Progenitor cell of endocrine pancreas (in vitro differentiated cells): ENCODE measurements at places on chromosomes 7 and 10.

GRCh38 chr10:103470761-103471653 is 8.0 kb downstream of the CALHM3 start:
- no peak for DNase-seq
- no peak overlapping the region for H3K4me3 ChIP-seq

DNA sequence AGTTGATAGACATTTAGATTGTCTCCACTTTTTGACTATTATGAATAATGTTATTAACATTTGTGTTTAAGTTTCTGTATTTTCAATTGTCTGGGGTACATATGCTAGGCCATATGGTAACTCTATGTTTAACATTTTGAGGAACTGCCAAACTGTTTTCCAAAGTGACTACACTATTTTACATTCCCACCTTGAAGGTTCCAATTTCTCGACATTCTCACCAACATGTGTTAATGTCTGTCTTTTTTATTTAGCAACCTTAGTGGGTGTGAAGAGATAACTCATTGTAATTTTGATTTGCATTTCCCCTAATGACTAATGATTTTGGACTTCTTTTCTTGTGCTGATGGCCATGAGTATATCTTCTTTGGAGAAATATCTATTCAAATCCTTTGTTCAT is 832.4 kb downstream of the DNAJB9 start:
- no peak overlapping the region for H3K27ac ChIP-seq
- no peak overlapping the region for H3K4me3 ChIP-seq
- H3K27me3 ChIP-seq: no peaks in the 10 kb centered on the region
- H3K4me1 ChIP-seq: no peaks in the 10 kb centered on the region

DNA sequence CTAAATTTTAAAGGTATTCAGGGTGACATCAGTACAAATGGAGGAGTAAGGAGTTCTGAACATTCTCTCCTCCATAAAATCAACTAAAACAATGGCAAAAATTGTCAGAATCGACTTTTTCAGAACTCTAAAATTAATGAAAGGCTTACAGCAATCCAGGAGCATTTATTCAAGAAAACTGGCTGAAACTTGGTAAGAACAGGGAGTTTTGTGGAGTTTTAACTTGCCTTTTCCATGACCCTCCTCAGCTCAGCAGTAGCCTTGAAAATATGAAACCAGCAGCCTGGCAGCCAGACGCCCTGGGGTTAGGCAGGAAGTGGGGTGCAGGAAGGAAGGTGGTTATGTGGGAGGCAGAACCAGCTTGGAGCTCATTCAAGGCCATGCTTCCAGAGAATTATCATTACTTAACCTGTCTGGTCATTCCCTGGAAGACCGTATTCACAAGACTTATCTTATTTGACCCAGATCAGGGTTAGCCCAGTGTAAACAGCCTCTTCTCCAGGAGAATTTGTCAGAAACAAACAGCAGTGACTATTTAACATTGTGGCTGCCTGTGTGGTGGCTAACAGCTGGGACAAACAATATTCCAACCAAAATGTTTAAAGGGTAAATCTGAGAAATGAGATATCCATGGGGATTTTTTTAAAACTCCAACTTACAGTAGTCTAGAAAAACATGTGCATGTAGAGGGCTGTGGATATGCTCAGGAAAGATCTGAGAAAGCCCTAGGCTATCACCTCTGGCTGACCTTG is 75.7 kb upstream of the MACROH2A2 start:
- no peak for DNase-seq
- no peak overlapping the region for H3K27ac ChIP-seq
- peaks cover 18% of the 10 kb centered on the region for H3K4me1 ChIP-seq

DNA sequence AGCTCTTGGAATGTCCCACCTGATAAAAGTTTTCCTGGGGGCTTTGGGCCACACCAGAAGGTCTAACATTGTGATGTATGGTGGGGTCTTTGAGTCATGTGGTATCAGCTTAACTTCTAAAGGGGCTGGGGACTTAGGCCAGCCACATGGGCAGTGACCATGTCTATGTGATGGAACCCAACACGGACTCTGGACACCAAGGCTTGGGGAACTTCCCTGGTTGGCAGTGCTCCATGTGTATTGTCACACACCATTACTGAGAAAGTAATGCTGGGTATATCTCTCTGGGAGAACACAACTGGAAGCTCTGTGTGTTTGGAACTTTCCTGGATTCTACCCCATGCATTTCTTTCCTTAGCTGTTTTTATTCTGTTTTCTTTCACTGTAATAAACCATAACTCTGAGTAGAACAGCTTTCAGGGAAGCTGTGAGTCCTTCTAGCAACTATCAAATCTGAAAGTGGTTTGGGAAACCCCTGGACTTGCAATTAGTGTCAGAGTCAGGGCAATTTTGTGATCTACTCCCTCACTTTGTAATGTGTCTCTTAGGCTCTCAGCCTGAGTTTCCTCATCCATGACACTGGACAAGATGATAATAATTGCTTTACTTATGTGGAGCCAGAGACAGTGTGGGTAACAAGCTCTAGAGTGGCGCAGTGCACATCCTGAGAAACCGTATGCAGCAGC is 28.4 kb upstream of the AGK start:
- H3K4me3 ChIP-seq: no peak overlapping the region
- H3K36me3 ChIP-seq: no peaks in the 10 kb centered on the region
- no peak for DNase-seq
- H3K27me3 ChIP-seq: peaks cover 4% of the 10 kb centered on the region

- DNase-seq: no peak
- no peak overlapping the region for H3K4me3 ChIP-seq
- no peak overlapping the region for H3K27ac ChIP-seq
Measured at GRCh38 chr7:55134786-55135185, 116.0 kb downstream of the EGFR start.

GRCh38 chr7:96088579-96088978 is 233.3 kb downstream of the SLC25A13 start:
- DNase-seq: no peak
- H3K4me3 ChIP-seq: no peak overlapping the region
- no peaks in the 10 kb centered on the region for H3K36me3 ChIP-seq
- no peaks in the 10 kb centered on the region for H3K27me3 ChIP-seq
- H3K4me1 ChIP-seq: peaks cover 2% of the 10 kb centered on the region

DNA sequence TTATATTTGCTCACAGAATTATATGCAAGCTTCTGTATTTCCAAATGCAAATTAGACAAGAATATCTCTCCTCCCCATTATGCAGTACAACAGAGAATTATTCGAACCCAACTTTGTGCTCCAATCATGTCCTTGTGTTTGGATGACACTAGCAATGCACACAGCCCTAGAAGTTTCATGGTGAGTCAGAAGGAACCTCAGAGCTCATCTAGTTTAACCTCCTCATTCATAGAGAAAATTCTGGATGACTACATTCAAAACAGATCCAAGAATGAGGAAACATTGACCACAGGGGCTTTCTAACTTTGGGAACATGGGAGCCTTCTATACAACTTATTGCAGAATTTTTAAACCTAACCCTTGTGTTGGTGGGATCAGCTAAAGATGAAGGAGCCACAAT is 12.8 kb upstream of the ARID5B start:
- H3K4me1 ChIP-seq: peaks cover 3% of the 10 kb centered on the region
- no peaks in the 10 kb centered on the region for H3K27me3 ChIP-seq
- no peaks in the 10 kb centered on the region for H3K36me3 ChIP-seq
- no peak overlapping the region for H3K27ac ChIP-seq
- no peak overlapping the region for H3K4me3 ChIP-seq

GRCh38 chr10:128851281-128851680 is 615.8 kb upstream of the MGMT start:
- no peaks in the 10 kb centered on the region for H3K36me3 ChIP-seq
- no peak overlapping the region for H3K27ac ChIP-seq
- H3K4me3 ChIP-seq: no peak overlapping the region
- H3K4me1 ChIP-seq: peaks cover 12% of the 10 kb centered on the region

GRCh38 chr10:58743466-58744115 is 230.9 kb downstream of the BICC1 start:
- no peak overlapping the region for H3K27ac ChIP-seq
- H3K4me3 ChIP-seq: no peak overlapping the region
- no peaks in the 10 kb centered on the region for H3K36me3 ChIP-seq
- H3K27me3 ChIP-seq: no peaks in the 10 kb centered on the region

- no peaks in the 10 kb centered on the region for H3K36me3 ChIP-seq
- peaks cover 4% of the 10 kb centered on the region for H3K27me3 ChIP-seq
- H3K4me3 ChIP-seq: no peak overlapping the region
- no peak overlapping the region for H3K27ac ChIP-seq
- H3K4me1 ChIP-seq: no peaks in the 10 kb centered on the region
Measured at GRCh38 chr7:73606801-73607691, 17.3 kb downstream of the MLXIPL start.

- peaks cover 62% of the 10 kb centered on the region for H3K27me3 ChIP-seq
- no peak overlapping the region for H3K4me3 ChIP-seq
- DNase-seq: no peak
- no peaks in the 10 kb centered on the region for H3K4me1 ChIP-seq
- H3K36me3 ChIP-seq: no peaks in the 10 kb centered on the region
- no peak overlapping the region for H3K27ac ChIP-seq
Measured at GRCh38 chr7:98621573-98622482, 4.7 kb downstream of the NPTX2 start.

GRCh38 chr7:5408777-5409176 is 14.9 kb downstream of the TNRC18 start:
- H3K4me3 ChIP-seq: no peak overlapping the region
- H3K36me3 ChIP-seq: peaks cover 24% of the 10 kb centered on the region
- DNase-seq: no peak
- peaks cover 25% of the 10 kb centered on the region for H3K4me1 ChIP-seq
- peak overlapping the region; percentile 71 for H3K27ac ChIP-seq

GRCh38 chr7:144665689-144666381 is 170.0 kb downstream of the TPK1 start:
- H3K27me3 ChIP-seq: no peaks in the 10 kb centered on the region
- H3K4me3 ChIP-seq: no peak overlapping the region
- H3K4me1 ChIP-seq: peaks cover 4% of the 10 kb centered on the region
- peaks cover 2% of the 10 kb centered on the region for H3K36me3 ChIP-seq
- no peak overlapping the region for H3K27ac ChIP-seq

GRCh38 chr10:46523962-46524471 is 32.4 kb downstream of the GPRIN2 start:
- no peak for DNase-seq
- no peak overlapping the region for H3K4me3 ChIP-seq
- no peaks in the 10 kb centered on the region for H3K36me3 ChIP-seq
- H3K4me1 ChIP-seq: no peaks in the 10 kb centered on the region
- H3K27ac ChIP-seq: no peak overlapping the region

- peak overlapping the region; percentile 85 for H3K27ac ChIP-seq
- peak overlapping the region; percentile 96 for H3K4me3 ChIP-seq
- peaks cover 25% of the 10 kb centered on the region for H3K36me3 ChIP-seq
- peaks cover 22% of the 10 kb centered on the region for H3K4me1 ChIP-seq
Measured at GRCh38 chr7:74253331-74253730, 868 bp downstream of the RFC2 start.

- no peak overlapping the region for H3K27ac ChIP-seq
- H3K36me3 ChIP-seq: no peaks in the 10 kb centered on the region
- no peak overlapping the region for H3K4me3 ChIP-seq
- no peaks in the 10 kb centered on the region for H3K4me1 ChIP-seq
Measured at GRCh38 chr7:40297741-40298311, 163.0 kb downstream of the SUGCT start.

GRCh38 chr10:78579995-78580394 is 488.8 kb upstream of the ZMIZ1 start:
- no peak for DNase-seq
- no peak overlapping the region for H3K4me3 ChIP-seq
- no peaks in the 10 kb centered on the region for H3K36me3 ChIP-seq
- peaks cover 12% of the 10 kb centered on the region for H3K27me3 ChIP-seq
- H3K27ac ChIP-seq: no peak overlapping the region

GRCh38 chr7:158585721-158586498 is 1.7 kb downstream of the PTPRN2 start:
- H3K4me1 ChIP-seq: peaks cover 3% of the 10 kb centered on the region
- H3K4me3 ChIP-seq: peak overlapping the region; percentile 71
- H3K27me3 ChIP-seq: peaks cover 58% of the 10 kb centered on the region
- no peak for DNase-seq

DNA sequence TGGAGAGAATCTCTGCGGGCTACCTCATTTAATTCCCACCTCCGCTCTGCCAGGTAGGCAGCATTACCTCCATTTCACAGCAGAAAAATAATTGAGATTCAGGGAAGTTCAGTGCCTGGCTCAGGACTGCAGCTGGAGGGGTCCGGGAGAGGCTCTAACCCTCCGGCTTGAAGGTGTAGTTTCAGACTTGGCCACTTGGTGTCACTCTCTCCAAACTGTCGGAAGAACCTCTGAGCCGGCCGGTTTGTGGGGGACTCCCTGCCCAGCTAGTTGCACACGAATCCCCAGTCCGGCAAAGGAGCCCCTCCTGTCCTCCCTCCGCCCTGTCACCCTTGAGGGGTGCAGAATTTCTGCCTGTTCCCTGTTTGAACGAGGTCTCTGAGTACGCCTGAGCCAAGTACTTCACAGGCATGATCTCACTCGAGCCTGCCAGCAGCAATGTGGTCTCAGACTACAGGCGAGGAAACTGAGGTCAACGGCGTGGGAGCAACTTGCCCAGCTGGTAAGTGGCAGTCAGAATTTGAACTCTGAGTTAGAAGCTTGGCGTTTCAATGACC is 144.7 kb upstream of the ZNF716 start:
- no peaks in the 10 kb centered on the region for H3K4me1 ChIP-seq
- H3K27ac ChIP-seq: no peak overlapping the region
- H3K36me3 ChIP-seq: peaks cover 4% of the 10 kb centered on the region
- no peaks in the 10 kb centered on the region for H3K27me3 ChIP-seq

DNA sequence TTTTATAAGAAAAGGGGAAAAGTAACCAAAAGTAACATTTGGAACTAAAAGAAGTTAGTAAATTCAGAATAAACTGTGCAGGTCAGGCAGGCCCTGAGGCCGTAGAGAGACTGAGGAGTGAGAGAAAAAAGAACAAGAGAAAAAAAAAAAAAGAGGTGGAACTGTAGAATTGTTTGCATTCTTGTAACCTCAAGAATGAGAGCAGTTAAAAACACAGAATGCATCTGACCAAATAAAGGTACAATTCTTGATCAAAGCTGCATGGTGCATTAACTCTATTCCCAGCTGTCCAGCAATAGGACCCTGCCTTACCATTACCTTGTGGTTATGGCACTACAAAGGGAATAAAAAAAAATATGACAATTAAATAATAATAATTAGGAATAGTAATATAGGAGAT is 170.1 kb upstream of the SEMA3A start:
- no peak for DNase-seq
- H3K4me1 ChIP-seq: peaks cover 2% of the 10 kb centered on the region
- no peaks in the 10 kb centered on the region for H3K36me3 ChIP-seq
- no peak overlapping the region for H3K4me3 ChIP-seq
- no peaks in the 10 kb centered on the region for H3K27me3 ChIP-seq
- no peak overlapping the region for H3K27ac ChIP-seq

DNA sequence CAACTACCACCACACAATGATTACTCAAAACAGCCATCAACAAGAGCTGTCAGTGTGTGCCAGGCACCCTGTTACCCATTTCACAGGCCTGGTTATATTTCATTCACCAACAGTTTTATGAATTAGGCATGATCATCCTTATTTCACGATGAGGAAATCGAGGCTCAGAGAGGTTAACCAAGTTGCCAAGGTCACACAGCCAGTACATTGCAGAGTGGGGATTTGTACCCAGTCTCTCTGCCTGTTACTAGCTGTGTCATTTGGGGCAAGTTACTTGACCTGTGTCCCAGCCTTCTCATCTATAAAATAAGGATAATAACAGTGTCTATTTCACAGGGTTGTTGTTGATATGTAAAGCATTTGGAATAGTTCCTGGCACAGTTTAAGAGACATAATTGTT is 97.2 kb downstream of the COL13A1 start:
- no peak overlapping the region for H3K27ac ChIP-seq
- no peaks in the 10 kb centered on the region for H3K36me3 ChIP-seq
- peaks cover 6% of the 10 kb centered on the region for H3K27me3 ChIP-seq
- DNase-seq: no peak
- H3K4me3 ChIP-seq: no peak overlapping the region
- peaks cover 27% of the 10 kb centered on the region for H3K4me1 ChIP-seq
